ENCODE measurements at places on chromosomes 16 and 17.

DNA sequence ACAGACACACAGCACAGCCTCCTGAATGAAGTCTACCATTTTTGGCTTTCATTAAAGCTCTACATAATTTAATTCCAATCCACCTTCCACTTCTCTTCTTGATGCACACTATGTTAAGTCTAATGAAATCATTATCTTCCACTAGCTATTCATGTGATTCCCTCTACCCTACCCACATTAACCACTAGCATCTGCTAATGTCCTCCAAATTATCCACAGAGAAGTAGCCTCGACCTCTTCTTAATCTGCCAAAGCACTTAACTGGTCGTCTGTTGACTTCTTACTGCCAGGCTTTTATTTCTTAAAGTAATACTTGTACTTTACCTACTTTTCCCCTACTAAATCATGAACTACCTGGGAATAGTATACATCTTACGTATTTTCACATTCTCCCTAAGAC, 91.8 kb downstream of the NCOR1 start:
- no peak for DNase-seq

GRCh38 chr17:39618246-39618913, 8.4 kb upstream of the PPP1R1B start:
- DNase-seq, result no peak

- DNase-seq, result peak; percentile 18
Observed at GRCh38 chr17:774313-774584, 7.8 kb downstream of the GLOD4 start.

GRCh38 chr17:59851439-59852375, 41.0 kb downstream of the TUBD1 start:
- DNase-seq, result no peak

GRCh38 chr16:10037751-10038150, 144.5 kb downstream of the GRIN2A start:
- DNase-seq, result no peak

GRCh38 chr17:13735444-13735843, 133.7 kb upstream of the HS3ST3A1 start:
- DNase-seq, result no peak

DNA sequence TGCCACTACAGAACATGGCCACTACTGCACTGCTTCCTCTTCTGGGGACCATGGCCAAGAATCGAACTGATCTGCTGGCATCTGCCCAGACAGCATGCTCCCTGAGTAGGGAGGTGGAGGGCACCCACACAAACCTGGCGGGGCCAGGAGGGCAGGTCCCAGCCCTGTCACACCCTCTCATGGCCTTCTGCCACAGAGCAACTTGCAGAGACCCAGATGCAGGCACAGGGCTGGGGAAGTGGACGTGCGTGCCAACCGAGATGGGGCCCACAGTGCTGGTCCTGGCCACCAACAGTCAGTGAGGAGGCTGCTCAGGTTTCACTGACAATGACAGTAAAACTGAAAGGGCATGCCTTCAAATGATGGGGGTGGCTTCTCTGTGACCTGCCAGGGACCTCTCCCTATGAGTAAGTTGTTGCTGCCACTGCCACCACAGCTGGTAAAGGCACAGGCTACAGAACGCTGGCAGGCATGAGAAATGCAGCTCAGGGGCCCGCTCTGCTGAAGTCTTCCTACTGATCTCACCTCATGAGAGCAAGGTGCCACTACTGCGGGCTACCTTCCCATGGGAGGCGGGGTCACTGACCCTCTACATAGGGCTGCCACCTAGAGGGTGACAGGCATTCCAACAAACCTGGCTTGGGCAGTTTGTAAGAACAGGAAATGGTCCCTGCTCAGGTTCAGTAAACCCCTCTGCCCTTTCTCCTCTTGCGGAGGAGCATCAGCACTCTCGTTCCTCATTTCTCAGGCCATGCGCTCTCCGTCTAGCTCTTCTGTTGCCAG, 15.5 kb downstream of the HIC1 start:
- no peak for DNase-seq

DNA sequence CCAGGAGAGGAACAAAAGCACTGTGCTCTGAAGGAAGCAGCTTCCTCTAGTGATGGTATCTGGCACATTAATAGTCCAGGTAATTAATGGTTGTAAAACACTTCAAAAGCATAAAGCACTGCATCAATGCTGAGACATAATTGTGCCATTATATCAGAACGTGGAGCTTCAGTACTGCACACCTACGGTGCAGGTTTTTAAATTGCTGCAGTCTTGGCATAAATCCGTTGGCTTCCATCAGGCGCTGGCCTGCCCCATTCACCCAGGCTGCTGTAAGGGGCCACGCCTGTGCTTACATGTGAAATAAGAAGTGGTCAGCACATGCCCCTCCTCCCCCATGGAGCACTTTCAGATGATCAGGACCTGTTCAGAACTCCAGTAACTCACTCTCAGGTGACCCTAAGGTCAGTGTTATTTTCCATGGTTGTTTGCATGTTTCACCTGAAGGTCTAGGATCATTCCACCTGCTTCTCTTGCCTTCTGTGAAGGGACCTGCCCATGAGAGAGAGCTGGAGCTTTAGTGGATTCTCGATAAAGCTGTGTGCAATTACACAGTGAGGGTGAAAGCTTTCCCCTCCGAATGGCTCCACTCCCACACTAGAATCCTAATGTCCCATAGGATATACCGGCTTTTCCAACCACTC, 345.3 kb downstream of the CA10 start:
- DNase-seq, result no peak

All from mesenteric fat pad (tissue), 1 donor.